ENCODE measurements at places on chromosomes 3 and 15. TPM values are rescaled to one million over a fixed set of nuclear protein-coding genes. Genes with fewer than 3 reads are reported as not detected.

DNA sequence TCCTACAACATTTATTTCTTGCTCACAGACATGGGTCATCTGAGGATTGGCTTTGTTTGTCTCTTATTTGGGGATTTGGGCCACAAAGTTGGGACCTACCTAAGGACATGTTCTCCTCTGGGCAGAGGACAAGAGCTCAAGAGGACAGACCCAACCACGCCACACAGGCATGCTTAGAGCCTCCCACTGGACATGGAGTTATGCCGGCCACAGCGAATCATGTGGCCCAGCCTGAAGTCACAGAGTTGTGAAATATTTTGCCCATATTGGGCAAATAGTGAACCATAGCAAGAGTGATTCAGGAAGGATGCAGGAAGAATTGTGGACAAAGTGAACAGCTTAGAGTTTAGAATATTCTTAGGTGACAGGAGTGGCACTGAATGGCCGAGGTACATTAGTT lies 9.9 kb downstream of the TRAK1 start:
- H3K27me3 ChIP-seq = no peaks in the 10 kb centered on the region
- peak; percentile 23 for DNase-seq
- peaks cover 26% of the 10 kb centered on the region for H3K36me3 ChIP-seq

- H3K27me3 ChIP-seq = no peaks in the 10 kb centered on the region
- no peak for DNase-seq
- H3K4me1 ChIP-seq = peaks cover 17% of the 10 kb centered on the region
- H3K4me3 ChIP-seq = no peak overlapping the region
- H3K27ac ChIP-seq = no peak overlapping the region
Observed at GRCh38 chr3:136675150-136675858, 76.9 kb downstream of the STAG1 start.

Gene LRRIQ4
- 0.14 TPM for total RNA-seq

GRCh38 chr15:47754312-47754711 lies 37.0 kb downstream of the SEMA6D start:
- DNase-seq = no peak

- H3K4me1 ChIP-seq = peaks cover 10% of the 10 kb centered on the region
- peak overlapping the region; percentile 11 for H3K4me3 ChIP-seq
- DNase-seq = no peak
- no peaks in the 10 kb centered on the region for H3K36me3 ChIP-seq
- no peak overlapping the region for H3K27ac ChIP-seq
- no peaks in the 10 kb centered on the region for H3K27me3 ChIP-seq
Observed at GRCh38 chr3:11769704-11770476, 76.8 kb downstream of the TAMM41 start.

DNA sequence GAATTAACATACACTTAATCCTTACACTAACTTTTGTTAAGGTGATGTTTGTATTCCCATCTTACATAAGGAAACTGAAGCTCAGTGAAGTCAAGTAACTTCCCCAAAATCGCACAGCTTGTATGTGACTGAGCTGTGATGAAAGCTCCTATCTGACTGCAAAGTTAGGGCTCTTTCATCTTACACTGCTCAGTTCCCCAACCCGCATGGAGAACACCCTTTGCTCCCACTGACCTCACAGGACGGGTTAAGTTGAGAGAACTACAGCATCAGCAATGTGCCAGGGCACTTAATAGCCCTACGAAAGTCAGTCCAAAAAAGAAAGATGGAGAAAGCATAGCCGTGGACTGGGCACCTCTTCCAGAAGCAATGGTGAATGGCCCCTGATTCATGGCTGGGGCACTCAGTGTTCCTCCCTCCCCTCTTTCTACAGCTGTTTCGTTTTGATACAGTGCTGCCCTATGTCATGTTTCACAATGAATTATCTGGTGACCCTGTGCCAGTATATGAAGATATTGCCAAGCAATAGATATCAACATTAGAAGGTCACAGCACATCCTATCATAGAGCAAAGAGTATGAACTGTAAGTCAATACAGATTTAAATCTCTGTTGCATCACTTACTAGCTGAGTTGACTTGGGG lies 38.0 kb downstream of the CADPS start:
- no peaks in the 10 kb centered on the region for H3K27me3 ChIP-seq
- DNase-seq = no peak
- H3K4me1 ChIP-seq = no peaks in the 10 kb centered on the region

- no peaks in the 10 kb centered on the region for H3K36me3 ChIP-seq
- H3K4me1 ChIP-seq = no peaks in the 10 kb centered on the region
- no peaks in the 10 kb centered on the region for H3K27me3 ChIP-seq
- no peak overlapping the region for H3K27ac ChIP-seq
Observed at GRCh38 chr3:108804966-108805365, 17.6 kb upstream of the TRAT1 start.

Gene LMCD1
- 62.4 TPM for total RNA-seq

GRCh38 chr3:120601554-120601953 lies 5.4 kb downstream of the NDUFB4 start:
- H3K36me3 ChIP-seq = peaks cover 11% of the 10 kb centered on the region
- no peak overlapping the region for H3K27ac ChIP-seq

- no peak within 1 kb of the TSS for H3K27ac ChIP-seq
- no peaks in the 10 kb centered on the region for H3K4me1 ChIP-seq
- no peaks in the 10 kb centered on the region for H3K27me3 ChIP-seq
- no peak for DNase-seq
- H3K36me3 ChIP-seq = no peaks in the 10 kb centered on the region
- no peak within 1 kb of the TSS for H3K4me3 ChIP-seq
Observed at GRCh38 chr15:86079508-86080266, at the start of gene AGBL1. TSS of gene AGBL1 (plus strand) at chr15:86079871.

Gene ERC2
- total RNA-seq = 4.2 TPM

DNA sequence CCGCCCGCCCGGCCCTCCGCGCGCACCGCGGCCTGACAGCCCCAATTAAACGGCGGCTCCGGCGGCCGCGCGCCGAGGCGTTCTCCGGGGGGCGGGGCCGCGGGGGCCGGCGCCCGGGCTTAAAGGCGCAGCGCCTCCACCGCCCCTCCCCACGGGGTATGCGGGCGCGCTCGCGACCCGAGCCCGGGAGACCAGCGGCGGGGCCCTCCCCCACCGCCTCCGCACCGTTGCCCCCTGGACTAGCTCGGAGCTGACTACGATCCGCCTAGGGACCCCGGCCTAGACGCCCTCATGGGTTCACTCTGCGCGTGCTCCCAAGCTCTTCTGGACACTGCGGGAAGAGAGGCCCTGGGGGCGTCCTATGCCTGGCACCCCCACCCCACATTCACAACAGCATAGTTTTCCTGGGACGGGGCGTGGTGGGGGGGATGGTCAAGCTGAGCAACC lies at the start of gene DUSP7:
Gene DUSP7 (minus strand): TSS at position 51 of the 447 bp plus-strand sequence. CDS start 205 bp downstream, outside the sequence.
- peak within 1 kb of the TSS; percentile 95 for H3K27ac ChIP-seq
- H3K4me1 ChIP-seq = peaks cover 58% of the 10 kb centered on the region
- H3K27me3 ChIP-seq = no peaks in the 10 kb centered on the region

Measured in heart right ventricle (tissue), 16 donors.